ENCODE measurements at places on chromosomes 3 and 15. TPM values are rescaled to one million over a fixed set of nuclear protein-coding genes. Genes with fewer than 3 reads are reported as not detected.

The RYR3 gene
- 0.07 TPM for total RNA-seq

The RBP2 gene
- not detected for total RNA-seq

The CYP19A1 gene
- 0.22 TPM for total RNA-seq

The ARHGAP31 gene
- 0.75 TPM for total RNA-seq

The SKOR1 gene
- total RNA-seq, result 0.05 TPM

Data from A549 treated with Hydrocortisone at 1 μM for 4 hours (cell line).